ENCODE measurements at places on chromosomes 2 and 18.

- no peak for DNase-seq
These were observed 203.9 kb downstream of the PRKCE start for GRCh38 chr2:45855374-45855773.

DNA sequence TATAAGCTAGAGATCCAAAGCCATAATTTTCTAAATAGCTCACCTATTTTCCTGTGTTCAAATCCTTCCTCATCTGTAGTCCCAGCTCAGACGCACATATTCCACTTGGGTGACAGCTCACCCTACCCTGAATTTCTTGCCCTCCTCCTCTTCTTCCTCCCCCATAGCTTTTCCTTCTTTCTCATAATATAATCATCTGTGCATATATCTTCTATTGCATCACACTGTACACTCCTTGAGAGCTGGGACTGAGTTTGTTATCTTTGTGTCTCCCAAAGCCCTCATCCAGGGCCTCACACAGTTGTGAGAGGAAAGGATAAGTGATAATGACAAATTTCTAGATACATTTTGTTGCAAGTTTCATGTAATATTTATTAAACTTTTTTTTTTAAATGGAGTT is 55.9 kb upstream of the RTN4 start:
- DNase-seq = no peak

DNA sequence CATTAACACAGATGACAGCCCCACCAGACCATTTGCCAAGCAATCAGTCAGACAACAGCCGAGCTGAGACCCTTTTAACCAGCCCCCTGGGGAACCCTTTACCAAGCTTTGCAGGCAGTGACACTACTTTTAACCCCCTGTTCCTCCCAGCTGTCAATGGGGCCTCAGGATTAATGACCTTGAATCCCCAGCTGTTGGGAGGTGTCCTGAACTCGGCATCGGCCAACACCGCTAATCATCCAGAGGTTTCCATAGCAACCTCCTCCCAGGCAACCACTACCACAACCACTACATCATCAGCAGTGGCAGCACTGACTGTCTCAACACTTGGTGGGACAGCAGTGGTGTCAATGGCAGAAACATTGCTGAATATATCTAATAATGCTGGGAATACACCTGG is 160.9 kb upstream of the EPC2 start:
- DNase-seq = peak; percentile 78

DNA sequence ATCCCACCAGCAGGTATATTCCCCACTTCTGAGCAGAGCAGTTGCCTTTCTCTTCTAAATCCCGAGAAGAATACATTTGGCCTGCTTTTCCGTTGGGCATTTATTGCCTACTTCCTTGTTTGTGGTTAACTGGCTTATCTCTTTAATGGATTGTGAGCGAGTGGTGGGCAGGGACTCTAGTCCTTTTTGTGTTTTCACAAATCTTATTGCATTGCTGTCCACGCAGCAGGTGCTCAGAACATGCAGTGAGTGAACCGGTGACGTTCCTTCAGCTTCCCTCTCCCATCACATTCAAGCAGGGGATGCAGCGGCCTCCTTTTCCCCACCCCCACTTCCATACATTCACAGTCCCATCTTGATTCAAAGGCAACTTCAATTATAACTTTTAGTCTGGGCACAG is 28.9 kb upstream of the GAREM2 start:
- DNase-seq = peak; percentile 37

GRCh38 chr2:11075221-11075620 is 80.0 kb upstream of the SLC66A3 start:
- DNase-seq = no peak

DNA sequence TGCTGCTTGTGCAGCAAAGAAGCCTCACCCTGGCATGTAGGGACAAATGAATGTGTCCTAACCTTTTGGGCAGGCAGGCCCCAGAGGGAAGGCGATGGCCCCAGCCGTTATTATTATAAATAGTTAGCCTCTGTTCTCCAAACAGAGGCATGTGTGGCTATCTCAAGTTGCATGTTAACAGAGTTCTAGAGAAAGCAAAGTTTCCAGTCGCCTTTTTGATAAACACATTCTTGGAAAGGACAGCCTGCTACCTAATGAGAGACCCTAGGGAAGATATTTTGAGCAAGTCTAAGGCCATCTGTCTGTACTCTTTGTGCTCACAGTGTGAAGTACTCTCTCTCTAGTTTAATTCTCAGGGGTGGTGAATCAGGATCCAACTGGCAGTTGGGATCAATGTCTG is 97.4 kb upstream of the FHL2 start:
- DNase-seq = no peak
